ENCODE measurements at places on chromosomes 2 and 18.

DNA sequence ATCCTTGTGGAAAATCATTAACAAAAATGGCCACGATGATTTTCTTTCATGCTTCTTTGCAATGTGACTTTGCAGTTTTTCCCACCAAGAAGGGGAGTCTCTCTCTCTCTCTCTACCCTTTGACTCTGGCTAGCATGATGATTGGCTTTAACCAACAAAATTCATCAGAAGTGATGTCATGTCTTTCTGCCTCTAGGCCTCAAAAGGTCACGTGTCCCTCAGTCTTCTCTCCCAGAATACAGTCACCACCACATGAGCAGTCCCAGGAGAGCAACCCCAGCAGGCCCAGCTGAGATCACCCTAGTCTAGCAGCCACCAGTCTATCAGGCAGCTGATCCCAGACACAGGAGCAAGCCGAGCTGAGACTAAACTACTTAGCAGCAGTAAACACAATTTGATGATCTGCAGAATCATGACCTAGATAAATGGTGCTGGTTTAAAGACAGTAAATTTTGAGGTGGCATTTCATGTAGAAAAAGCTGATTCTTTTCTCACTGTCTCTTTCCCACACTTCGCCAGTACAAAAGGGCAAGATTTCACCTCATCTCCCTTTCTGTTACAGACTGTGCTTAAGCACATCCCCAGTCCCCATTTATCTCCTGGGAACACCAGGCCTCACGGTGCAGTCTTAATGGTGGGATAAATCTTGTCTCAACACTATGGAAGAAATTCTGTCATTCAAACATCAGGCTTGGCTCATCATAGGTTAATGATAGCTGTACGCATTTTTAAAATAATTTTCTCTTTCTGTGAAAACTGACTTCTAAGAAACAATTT lies 132.7 kb downstream of the SCG2 start:
- DNase-seq = no peak

GRCh38 chr2:79638410-79638809 lies 125.6 kb downstream of the CTNNA2 start:
- no peak for DNase-seq

DNA sequence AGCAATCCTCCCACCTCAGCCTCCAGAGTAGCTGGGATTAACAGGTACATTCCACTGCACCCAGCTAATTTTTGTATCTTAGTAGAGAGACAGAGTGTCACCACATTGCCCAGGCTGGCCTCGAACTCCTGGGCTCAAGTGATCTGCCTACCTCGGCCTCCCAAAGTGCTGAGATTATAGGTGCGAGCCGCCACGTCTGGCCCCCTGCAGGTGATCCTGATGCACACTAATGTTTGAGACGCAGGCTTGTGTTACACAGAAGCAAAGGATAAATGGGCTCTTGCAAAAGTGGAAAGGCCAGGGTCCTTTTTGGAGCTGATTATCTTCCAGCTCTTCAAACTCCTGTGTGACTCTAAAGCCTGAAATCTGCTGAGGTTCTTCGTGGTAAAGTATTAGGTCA lies 84.2 kb downstream of the TGFA start:
- DNase-seq = no peak

DNA sequence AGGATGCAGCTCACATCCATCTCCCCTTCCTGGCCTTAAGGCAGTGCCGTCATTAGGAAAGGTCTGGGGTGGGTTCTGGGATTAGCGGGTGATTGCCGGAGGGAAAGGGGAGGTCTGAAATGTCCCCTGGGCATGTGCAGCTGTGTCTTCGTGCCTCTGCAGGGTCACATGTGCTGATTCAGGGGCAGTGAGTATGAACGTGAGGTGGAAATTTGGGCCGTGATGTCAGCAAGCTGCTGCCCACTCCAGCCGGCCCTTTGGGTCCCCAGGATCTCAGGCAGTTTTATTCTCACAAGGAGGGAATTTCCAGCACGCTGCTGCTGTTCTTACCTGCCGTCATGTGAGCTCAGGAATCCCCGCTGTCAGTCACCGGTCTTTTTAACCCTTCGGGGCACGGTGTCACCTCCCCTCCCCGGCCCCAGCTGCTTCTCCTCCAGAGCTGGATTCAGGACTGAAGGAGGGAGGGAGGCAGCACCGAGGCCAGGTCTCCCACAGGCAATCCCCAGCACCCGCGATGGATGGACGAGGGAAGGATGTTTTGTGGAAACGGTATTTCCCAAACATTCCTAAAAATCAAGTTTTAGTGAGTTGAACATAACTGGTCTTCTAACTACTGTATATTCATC lies 23.5 kb downstream of the GPR35 start:
- no peak for DNase-seq

- DNase-seq = peak; percentile 64
These were observed at the start of gene DLX2 for GRCh38 chr2:172102391-172103359. TSS of gene DLX2 (minus strand) at chr2:172102900. CDS start at chr2:172102538, 362 bp downstream.

DNA sequence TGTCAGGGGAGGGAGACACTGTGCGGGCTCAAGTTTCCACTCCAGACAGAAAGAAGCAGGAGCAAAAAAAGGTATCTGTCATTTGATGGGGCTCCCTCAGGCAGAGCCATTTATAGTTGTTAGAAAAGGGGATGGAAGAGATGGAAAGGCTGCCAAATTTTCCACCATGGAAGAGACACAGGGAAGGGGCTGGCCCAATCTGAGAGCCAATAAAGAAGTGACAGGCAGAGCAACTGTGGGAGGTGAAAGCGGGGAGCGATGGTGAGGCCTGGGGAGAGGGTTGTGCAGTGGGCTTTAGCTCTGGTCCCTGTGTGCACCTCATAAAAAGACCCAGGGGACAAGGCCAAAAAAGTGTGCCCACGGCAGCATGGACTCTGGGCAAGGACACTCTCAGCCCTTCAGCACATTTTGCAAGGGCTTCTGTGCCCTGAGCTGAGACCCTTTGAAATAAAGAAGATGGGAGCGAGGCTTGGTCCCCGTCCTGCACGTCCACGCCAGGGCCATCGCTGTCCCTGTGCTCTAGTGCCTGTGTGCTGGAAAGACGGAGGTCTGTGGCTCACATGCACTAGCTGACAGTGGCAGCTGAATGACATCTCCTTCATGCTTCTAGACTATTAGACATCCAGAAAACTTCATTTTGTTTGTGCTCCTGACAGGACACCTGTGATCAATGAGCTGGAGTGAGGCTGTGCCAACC lies 456.7 kb upstream of the HS6ST1 start:
- DNase-seq = no peak

- no peak for DNase-seq
These were observed 277 bp upstream of the INPP1 start for GRCh38 chr2:190343089-190343535.

GRCh38 chr2:105754994-105755393 lies 10.3 kb downstream of the NCK2 start:
- DNase-seq = no peak

- no peak for DNase-seq
These were observed 60.1 kb upstream of the RBBP8 start for GRCh38 chr18:22872900-22873537.

DNA sequence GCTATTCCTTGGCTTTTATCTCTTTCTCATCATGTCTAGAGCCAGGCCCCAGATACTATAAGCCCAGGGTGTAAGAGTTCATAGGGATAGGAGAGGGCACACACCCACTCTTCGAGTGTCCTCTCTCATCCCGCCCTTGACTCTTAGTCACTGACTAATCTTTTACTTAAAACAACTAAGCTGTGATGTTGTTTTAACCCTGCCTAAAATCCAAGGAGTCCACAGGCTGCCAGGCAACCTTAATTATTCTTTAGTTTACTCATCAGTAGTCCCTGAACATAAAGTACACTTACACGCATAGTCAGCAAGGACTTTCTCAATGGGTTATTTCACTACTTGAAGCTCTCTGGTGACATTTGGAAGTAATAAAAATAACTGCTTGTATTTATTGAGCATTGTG lies 28.4 kb downstream of the GREB1L start:
- DNase-seq = no peak

DNA sequence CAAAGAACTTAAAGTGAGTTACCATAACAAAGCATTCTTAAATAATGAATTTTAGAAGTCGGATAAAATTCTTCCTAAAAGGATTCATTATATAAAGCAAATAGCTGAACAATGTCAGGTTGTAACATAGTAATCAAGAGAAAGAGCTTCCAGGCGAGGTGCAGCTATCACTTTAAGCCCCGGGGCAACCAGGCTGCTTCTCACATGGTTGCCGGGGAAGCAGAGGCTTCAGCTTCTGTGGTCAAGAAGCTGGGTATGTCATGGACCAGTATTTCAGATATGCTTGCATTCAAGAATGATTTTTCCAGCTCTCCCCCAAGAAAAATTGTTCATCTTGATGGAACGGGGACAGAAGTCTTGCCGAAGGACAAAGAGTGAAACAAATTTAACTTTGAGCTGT lies 23.6 kb upstream of the KYNU start:
- DNase-seq = no peak

DNA sequence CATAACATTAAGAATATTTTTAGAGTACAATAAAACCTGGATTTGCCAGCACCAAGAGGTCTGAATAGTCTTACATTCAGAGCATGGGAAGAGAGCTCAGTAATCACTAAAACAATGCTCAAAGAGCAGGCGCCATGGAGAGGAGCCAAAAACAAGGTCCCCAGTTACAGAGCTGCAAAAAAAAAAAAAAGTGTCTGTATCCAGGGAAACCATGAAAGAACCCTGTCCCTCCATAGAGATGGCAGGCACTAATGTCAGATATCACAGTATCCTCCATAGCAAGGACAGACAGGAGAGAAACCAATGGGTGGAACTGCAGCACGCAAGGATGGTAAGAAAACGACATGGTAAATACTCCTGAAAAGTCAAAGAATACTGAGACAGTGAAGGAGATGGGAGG lies 19.5 kb downstream of the FBXO15 start:
- DNase-seq = no peak

DNA sequence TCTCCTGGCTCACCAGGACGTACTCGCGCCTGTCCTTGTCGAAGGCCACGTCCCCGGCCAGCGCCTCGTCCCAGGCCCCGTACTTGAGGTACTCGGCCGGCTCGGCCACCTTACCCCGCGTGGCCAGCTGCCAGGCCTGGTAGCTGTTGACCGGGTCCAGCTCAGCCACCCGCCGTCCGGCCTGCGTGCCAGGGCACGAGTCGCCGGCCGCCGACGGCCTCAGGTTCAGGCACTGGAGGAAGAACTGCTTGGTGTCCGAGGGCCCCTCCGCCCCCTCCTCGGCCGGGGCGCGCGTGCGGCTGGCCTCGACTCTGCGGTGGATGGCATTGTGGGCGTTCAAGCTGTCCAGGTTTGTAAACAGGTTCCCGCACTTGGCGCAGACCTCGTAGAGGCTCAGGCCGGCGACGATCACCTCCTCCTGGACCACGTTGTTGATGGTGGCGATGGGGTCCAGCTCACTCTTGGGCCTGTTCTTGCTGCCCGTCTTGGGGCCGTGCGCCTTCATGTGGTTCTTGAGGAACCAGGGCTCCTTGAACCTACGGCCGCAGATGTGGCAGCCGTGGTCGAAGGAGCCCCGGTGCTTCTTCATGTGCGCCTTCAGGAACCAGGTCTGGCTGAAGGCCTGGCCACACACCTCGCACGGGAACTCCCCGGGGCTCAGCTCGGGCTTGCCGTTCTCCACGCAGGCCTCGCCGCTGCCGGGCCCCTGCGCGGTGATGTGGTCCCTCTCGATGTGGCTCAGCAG lies 53.2 kb downstream of the ZNF516 start:
- no peak for DNase-seq

DNA sequence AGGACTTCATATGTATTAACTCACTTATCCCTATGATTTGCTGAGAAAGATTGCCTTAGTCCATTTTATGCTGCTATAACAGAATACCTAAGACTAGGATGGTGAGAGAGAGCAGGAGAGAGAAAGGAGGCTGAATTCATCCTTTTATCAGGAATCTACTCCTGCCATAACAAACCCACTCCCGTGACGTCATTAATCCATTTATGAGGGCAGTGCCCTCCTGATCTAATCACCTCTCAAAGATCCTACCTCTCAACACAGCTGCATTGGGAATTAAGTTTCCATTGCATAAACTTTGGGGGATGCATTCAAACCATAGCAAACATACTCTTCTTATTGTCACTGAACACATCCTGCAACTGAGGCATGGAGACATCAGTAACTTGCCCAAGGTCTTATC lies 122.0 kb downstream of the VIT start:
- DNase-seq = no peak

DNA sequence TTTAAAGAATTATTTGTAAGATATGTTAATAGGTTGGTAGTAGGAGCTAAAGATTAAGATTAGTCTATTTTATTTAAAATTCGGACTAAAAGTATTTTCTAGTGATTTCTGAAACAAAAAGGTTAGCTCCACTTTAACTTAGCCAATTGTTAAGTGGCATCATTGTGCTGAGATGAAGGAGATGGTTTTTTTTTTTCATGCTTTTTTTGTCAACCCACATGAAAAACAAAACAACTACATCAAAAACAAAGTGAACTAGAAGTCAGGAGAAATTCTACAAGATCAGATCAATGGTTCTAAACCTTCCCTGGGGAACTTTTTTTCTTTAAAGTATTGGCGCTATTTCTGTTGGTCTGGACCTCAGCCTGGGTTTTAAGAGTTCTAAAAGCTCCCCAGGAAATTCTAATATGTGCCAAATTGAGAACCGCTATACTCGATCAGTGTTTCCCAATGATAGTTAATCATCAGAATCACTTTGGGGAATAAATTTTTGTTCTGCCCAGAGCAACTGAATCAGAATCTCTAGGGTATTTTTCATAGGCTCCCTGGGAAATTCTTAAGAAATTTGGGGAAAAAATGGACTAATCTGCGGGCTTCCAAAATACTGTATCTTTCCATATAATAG lies 2.3 kb downstream of the ZC3H6 start:
- DNase-seq = no peak

DNA sequence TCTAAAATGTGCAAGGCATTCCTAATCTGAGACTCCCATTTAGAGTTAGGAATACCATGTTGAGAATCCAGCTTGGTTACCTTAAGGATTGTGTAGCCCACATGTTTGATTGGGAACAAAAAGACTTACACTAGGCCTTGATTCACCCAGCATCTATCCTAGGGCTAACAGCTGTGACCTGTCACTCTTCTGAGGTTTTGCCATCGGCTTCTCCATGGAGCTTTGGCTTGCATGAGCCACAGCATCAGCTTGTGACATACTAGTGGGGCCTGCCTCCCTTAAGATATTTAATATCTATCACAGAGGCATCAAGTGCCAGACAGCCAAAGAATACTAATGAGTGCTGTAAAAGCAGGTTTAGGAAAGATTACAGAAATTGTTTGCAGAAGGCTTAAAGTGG lies 241.3 kb upstream of the UBE2E3 start:
- no peak for DNase-seq

DNA sequence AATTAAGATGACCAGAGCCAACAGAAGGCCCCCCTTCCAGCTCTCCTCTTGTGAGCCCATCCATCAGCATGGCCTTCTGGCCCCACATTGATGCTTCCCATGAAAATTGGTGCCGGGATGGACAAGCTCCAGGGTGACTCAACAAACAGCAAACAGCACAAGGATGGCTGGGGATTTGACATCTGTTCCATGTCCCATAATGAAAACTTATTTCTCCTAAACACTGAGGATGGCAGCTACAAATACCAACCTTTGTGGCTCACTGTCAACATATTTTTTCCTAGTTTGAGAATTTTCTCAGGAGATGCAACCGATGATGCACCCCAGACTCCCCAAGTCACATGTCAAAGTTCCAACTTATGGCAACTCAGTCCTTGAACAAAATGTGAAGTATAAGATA lies 169.6 kb upstream of the SIX2 start:
- no peak for DNase-seq

- DNase-seq = peak; percentile 38
These were observed 129.7 kb downstream of the PHLPP1 start for GRCh38 chr18:62844850-62845643.

All from stimulated activated CD4-positive, alpha-beta T cell treated with anti-CD3 and anti-CD28 coated beads, TNF-alpha, amount 100 ng/mL, for 48 hours (primary cell).